ENCODE measurements at places on chromosomes 16 and 17.

DNA sequence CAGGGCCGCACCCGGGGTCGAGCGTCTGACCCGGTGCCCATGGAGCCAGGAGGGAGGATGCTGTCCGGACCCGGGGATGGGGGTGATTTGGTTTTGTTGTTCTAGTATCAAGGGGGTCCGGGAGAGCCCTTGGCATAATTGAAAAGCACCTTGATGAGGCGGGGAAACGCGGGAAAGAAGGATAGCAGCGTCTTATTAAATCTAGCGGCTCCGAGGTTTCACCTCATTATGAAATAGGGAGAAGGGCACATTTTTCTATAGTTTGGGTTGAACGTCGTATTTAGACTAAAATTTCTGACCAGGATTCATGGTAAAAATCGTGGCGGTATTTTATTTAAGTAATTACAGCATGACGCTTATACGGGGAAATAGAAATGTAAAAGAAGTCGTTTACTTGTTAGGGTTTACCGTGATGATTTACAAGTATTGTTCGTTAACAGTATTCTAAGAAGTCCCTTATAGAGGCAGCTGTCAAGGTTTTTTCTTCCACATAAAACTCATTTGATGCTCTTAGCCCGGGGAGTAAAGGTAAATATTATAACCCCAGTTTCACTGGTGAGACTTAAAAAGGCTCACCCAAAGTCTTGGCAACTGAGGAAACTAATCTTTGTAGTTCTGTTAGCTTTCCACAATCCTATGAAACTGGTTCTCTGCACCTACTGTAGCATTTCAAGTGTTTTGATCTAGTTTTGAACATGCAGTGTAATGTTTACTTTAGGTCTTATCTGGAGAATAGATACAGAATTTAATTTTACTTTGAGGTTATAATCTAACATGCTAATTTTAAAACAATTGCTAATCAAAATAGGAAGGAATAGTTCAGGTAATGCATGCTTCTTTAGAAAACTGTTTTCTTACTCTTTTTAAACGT lies 756 bp downstream of the LUC7L3 start:
- H3K4me1 ChIP-seq = no peaks in the 10 kb centered on the region
- H3K27me3 ChIP-seq = no peaks in the 10 kb centered on the region
- H3K4me3 ChIP-seq = peak overlapping the region; percentile 81
- peak overlapping the region; percentile 93 for H3K27ac ChIP-seq

GRCh38 chr17:16962804-16963203 lies 9.1 kb downstream of the TNFRSF13B start:
- no peaks in the 10 kb centered on the region for H3K36me3 ChIP-seq
- H3K4me1 ChIP-seq = no peaks in the 10 kb centered on the region
- no peak overlapping the region for H3K4me3 ChIP-seq
- no peak overlapping the region for H3K27ac ChIP-seq

- H3K27me3 ChIP-seq = no peaks in the 10 kb centered on the region
- DNase-seq = no peak
- no peaks in the 10 kb centered on the region for H3K36me3 ChIP-seq
- no peak overlapping the region for H3K4me3 ChIP-seq
- H3K4me1 ChIP-seq = peaks cover 13% of the 10 kb centered on the region
Measured at GRCh38 chr17:81071761-81072741, 37.1 kb downstream of the BAIAP2 start.

DNA sequence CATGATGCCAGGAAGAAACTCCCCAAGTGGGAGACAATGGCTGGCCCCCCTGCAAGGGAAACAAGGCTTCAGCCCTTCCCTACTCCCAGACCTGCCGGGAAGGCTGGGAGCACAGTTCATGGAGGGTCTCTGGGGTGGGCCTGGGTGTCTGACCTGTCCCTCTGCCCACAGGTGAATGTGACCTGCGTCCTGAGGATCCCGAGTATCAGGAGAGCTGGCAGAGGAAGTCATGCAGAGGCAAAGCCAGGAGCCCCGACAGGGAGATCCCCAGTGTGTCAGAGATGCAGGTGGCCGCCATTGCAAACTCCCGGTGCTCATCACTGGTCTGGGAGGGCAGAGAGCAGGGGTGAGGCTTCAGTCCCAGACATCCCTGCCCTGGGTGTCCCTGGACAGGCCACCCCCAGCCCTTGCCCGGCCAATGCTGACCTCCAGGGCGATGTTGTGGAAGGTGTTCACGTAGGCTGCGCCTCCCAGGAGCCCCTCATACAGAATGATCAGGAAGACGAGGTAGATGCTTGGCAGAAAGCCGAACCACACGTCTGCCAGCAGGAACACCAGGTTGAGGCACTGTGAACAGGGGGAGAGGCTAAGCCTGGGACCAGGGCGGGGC lies 5.3 kb upstream of the NPIPB7 start:
- H3K4me3 ChIP-seq = no peak overlapping the region
- no peaks in the 10 kb centered on the region for H3K36me3 ChIP-seq
- H3K4me1 ChIP-seq = no peaks in the 10 kb centered on the region
- H3K27ac ChIP-seq = no peak overlapping the region
- DNase-seq = no peak
- H3K27me3 ChIP-seq = no peaks in the 10 kb centered on the region

- peak overlapping the region; percentile 20 for H3K27ac ChIP-seq
- no peaks in the 10 kb centered on the region for H3K36me3 ChIP-seq
- peak; percentile 82 for DNase-seq
- peaks cover 79% of the 10 kb centered on the region for H3K4me1 ChIP-seq
- H3K4me3 ChIP-seq = peak overlapping the region; percentile 5
Measured at GRCh38 chr17:81302861-81303333, 7.8 kb upstream of the SLC38A10 start.
